ENCODE measurements at places on chromosomes 5 and 9.
A peak's percentile ranks its signal among the peaks of the same experiment; 100 is the strongest.

- DNase-seq = no peak
Observed at GRCh38 chr9:120690372-120690771, 23.9 kb downstream of the MEGF9 start.

DNA sequence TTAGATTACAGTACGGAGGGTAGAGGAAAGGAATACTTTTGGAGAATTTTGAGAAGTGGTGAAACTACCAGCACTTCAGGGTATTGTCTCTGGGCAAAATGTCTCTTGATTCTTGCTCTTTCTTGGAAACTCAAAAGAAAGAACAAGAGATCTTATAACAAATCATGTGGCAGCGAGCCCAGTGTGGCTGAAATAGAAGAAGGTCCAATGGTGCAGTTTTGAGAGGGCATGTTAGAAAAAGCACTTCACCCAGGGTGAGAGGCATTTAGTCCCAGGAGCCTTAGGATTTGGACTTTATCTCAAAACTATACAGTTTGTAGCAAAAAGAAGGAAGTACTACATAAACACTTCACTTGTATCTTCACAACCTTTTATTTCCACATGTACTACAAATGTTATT is 39.4 kb downstream of the NNT start:
- DNase-seq = no peak

DNA sequence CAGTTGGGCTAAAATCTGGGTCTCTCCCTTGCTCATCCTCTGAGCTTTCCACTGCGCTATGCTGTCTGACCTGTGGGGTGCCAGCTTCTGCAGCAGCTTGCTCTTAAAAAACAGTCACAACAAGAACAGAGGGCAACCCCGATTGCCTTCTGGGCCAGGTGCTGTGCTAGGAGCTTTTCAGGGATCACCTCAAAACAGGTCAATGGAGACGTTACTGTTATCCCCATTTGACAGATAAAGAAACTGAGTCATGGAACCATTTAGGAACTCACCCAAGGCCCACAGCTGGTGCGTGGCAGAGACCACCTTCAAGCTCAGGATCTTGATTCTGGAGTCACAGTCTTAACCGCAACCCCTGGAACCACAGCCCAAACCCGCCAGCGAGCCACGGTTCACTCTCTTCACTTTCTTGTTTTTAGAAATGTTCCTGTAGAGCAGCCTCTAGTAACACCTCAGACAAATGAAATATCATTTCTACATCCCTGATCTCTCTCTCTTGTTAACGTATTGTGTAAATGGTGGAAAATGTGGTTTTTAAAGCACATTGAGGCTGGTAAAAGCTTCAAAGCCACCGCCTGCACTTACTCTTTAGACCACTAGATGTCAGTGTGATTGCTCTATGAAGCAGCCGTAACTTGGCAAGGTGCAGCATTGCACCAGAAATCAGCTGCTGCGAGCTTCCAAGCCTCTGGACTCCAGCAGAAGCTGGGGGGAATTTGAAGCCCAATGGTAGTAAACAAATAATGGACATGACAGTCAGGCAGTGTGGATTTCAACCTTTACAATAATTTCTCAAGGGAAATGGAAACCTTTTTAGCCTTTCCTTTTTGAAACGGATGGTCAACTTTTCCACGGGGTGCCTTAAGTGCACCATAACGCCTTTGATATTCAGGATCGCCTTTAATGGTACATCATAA is 1.7 kb downstream of the FYB1 start:
- peak; percentile 78 for DNase-seq

- no peak for DNase-seq
Observed at GRCh38 chr5:11387382-11387781, 516.9 kb downstream of the CTNND2 start.

GRCh38 chr9:93594041-93594756 is 17.8 kb downstream of the PHF2 start:
- DNase-seq = peak; percentile 5

GRCh38 chr5:22473886-22474285 is 379.3 kb downstream of the CDH12 start:
- DNase-seq = no peak

- DNase-seq = no peak
Observed at GRCh38 chr5:65137631-65138030, 344.1 kb downstream of the ADAMTS6 start.

- DNase-seq = peak; percentile 62
Observed at GRCh38 chr9:85212209-85212608, 529.5 kb downstream of the AGTPBP1 start.

DNA sequence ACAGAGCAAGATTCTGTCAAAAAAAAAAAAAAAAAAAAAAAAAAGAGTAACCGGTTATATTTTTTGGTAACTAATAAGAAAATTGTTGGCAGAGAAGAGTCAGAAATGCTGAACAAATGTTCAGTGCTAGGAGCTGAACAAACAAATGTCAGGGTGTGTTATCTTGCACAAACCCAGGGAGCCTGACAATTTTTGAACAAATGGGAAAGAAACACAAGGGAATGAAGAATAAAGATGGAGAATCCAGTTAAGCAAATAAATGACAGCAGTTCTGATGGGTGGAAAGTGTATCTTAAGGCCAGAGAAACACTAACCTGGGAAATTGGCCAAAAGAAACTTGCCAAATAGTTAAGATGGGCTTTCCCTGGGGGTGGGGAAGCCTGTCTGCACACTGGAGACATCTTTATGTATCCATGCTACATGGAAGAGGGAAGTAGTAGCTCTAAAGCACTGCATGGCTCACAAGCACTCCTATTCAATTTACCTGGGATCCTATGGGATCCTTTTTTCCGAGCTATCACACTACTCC is 23.7 kb downstream of the KLHL3 start:
- DNase-seq = peak; percentile 48

- no peak for DNase-seq
Observed at GRCh38 chr9:126154182-126154827, 172.3 kb upstream of the MVB12B start.

DNA sequence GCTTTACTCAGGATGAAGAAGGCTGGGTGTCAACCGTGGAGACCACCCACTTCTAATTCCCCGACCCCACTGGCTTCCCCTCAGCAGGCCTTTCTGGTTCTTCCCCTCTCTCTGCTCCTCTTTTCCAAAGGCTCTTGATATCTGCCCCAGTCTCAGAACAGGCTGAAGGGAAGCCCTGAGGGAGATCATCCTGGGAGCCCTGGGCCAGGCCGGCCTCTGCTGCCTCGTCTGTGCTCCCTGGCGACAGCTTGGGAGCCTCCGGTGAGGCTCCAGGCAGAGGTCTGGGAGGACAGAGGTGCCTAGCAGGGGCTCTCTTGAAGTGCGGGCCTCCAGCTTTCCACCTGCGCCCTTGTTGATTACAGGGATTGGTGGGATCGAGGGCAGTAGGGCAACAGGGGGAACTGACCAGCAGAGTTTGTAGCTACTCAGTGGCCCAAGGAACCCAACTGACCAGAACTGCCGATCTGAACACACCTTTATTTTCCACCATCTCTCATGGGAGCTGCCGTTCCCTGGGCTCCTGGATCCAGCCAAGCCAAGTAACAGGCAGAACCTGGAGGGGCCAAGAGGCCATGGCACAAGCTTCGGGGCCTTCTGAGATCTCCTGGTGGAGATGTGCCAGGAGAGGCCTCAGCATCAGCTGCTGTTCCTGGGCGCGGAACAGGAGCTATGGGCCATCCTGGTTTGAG is 198.5 kb downstream of the CACNA1B start:
- no peak for DNase-seq

- DNase-seq = no peak
Observed at GRCh38 chr5:11851416-11851815, 52.8 kb downstream of the CTNND2 start.

DNA sequence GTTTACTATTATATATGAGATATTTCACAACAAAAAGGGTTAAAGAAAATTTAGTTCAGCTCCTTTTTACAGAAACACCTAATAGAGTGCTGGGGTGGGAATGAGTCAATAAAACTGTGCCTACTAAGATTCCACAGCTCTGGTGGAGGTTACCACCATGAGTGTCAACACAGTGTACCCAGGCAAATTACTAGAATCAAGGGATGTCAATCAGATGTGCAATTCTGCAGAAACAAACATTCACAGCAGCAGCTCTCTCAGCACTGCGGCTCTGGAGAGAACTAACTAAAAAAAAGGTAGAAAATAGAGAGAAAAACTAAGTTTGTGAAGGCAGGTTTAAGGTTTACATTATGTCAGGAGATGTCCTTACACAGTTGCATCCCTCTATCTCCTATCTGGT is 1313.0 kb downstream of the MAT2B start:
- DNase-seq = no peak

- no peak for DNase-seq
Observed at GRCh38 chr9:38708759-38709158, 11.2 kb downstream of the FAM240B start.

DNA sequence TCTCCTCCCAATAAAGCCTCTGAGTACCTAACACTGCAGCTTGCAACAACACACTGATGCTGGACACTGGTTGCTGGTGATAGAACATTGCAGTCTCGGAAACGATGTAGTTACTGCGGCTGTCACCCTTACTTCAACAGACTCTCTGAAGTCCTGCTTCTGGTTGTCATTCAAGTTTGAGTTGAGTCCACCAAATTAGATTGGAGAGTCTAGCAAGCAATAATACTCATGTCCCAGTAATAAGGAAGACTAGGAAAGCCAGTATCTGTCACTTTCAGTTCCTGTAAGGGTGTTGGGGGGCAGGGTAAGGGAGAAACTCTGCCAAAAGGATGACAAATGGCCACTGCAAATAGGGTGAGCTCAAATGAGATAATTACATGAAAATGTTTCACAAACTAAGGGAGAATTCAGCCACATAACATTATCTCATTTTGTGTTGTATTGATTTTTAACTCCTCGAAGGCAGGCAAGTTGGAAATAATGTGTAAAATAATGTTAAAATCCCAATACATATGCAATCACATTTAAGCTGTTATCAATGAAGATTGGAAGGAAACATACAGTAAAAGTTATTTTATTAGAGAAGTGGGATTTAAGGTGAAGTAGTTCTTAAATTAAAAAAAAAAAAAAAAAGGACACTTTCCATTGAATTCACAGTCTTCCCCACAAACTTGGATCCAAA is 849 bp upstream of the IFT74 start:
- no peak for DNase-seq

- no peak for DNase-seq
Observed at GRCh38 chr9:614431-614830, 227.1 kb upstream of the DMRT1 start.

DNA sequence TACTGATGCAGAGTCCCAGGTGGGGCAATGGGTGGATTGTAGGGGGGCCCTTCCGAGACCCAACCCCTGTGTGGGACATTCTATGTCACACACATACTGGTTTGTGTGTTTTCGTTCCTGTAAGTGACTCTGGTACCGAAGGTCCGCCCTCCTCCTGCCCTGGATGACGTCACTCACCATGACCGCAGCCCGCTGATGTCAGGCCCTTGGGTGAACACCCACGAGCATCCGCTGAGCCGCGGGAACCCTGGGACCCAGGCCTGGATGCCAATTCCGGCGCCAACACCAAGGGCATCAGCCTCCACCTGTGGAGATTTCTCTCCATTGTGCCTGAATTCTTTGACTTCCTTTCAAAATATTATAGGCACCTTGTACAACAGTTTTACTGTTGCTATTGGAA is 184.3 kb downstream of the MTRR start:
- no peak for DNase-seq

DNA sequence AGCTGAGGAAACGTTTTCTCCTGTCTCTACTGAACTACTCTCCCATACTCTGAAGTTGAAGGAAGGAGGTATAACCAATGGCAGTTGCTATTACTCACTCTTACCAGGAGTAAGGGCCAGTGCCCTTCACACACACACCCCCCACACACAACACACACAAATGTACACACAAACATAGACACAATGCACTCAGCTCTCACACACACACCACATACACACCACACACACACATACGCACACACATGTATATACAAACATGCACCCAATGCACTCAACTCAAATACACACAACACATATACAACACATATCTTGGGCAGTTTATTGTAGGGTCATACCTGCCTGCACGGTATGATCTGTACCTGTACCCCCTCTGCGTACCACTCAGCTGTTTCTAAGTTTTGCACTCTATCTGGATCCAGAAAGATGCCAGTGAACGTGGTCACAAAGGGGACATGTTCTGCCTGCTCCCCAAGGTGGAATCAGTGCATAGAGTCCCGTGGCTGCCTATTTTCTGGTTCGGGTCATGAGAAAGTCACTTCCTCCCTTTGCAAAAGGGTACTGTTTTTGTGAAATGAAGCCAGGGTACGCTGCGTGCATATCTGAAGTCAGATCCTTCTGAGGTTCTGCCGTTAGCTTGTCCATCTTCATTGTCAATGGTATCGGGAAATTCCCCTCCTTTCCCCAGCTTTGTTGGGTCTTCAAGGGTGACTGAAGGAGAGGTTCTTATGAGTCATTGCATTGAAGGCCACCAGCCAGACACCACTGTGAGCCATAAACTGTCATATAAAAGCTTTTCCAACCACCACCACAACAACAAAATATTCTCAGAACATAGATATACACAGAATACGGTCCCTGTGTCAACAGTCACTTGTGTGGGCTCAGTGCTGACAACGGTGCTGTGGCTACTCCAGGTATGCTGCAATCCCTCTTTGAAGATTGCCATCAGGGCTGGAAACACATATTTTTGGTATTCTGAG is 131.9 kb downstream of the UGCG start:
- no peak for DNase-seq

GRCh38 chr5:177178733-177179304 is 45.2 kb downstream of the NSD1 start:
- DNase-seq = no peak

GRCh38 chr9:90568667-90569066 is 74.0 kb downstream of the DIRAS2 start:
- DNase-seq = no peak

GRCh38 chr5:176730815-176731475 is 79.4 kb upstream of the UNC5A start:
- no peak for DNase-seq

GRCh38 chr5:40615586-40616170 is 64.0 kb upstream of the PTGER4 start:
- DNase-seq = no peak

- no peak for DNase-seq
Observed at GRCh38 chr9:15430920-15431844, 8.5 kb downstream of the SNAPC3 start.

DNA sequence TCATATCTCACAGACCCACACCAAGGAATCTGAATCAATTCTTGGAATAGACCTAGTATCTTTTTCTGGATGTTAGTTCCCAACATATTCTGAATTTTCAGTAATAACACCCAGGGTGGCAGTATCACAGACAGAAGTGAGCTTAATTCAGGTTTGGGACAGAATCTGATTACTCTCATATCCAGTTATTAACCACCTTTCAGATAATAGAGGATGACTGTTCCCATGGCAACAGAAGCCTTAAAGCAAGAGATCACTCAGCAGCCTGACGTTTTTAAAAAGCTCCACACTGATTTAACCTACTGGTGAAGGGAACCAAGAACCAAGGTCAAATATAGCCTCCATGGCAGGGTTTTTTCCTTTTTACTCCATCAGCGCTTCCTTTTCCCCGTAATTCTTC is 68.4 kb downstream of the ACTBL2 start:
- no peak for DNase-seq

DNA sequence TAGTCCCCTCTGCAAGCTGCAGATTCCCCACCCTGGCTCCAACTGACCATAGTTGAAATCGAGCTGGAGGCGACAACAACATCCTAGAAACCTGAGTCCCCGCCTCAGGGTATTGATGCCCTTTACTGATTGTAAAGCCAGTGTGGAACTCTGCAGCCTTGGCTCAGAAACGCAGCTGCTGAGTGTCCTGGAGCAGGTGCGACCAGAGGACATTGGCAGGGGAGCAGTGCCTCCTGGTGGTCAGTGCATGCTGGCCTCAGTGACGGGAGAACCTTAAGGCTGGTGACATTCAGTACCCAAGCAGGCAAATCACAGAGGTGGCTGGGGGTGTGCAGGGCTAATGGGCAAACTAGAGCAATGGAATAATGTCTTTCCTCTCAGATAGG is 20.4 kb upstream of the ZNF354B start:
- DNase-seq = peak; percentile 1

Data from fibroblast of skin of scalp (primary cell).